ENCODE measurements at places on chromosomes 7 and 10.

DNA sequence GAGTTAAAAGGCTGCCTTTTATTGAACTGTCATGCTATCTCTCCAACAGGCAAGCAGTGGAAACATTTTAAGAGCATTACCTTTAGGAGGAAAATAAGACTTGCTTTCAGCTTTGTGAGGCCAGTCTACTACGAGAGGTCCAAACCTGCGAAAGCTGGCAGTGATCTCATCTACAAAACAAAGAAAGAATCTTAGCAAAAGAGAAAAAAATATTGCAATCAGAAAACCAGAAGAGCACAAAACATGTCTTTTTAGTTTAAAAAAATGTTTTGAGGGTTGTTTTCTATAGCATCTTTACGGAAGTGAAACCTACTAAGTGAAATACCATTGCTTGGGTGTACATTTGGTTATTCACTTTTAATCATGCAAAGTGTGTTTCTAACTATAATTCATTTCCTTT lies 147.9 kb downstream of the CPEB3 start:
- DNase-seq: no peak

DNA sequence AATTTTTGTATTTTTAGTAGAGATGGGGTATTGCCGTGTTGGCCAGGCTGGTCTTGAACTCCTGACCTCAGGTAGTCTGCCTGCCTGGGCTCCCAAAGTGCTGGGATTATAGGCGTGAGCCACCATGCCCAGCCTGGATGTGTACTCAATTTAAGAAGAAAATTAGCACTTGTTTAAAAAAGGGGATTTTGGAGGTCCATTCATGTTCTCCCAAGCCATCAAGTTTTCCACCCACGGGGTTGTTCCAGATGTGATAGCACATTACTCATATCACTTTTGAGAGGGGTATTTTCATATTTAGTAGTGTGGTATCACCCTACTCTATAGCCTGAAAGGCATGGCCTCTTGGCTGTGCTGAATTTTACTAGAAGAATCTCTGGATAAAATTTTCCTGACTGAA lies 10.5 kb upstream of the SLC26A3 start:
- DNase-seq: peak; percentile 31

DNA sequence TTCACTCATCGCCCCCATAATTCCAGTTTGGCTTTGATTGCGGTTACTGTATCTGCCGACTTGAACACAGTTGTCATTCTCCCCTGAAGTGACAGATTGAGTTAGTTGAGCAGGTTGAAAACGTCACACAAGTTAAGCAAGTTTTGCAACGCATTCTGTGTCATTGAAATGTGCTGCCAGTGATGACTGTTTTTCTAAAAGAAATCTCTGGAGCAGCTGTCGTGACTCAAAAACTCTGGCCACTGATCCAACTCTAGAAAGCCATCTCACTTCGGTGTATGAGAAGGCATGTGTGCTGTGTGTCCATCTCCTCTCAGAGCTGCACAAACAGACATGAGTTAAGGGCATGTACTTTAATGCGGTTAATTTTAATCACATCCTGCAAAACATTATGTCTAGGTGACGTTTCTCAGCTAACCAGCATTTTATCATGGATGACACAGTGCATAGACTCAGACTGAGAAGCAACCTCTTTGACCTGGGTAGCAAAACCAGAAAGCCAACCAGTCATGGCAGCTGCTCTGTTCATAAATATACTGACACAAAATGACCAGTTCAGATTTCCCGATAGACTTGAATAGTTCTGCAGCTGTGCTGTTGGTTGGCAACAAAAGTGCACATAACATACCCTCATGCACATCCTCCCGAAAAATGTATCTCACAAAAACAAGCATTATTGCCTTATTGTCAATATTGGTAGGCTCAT lies 69.3 kb downstream of the CSTF2T start:
- DNase-seq: no peak

DNA sequence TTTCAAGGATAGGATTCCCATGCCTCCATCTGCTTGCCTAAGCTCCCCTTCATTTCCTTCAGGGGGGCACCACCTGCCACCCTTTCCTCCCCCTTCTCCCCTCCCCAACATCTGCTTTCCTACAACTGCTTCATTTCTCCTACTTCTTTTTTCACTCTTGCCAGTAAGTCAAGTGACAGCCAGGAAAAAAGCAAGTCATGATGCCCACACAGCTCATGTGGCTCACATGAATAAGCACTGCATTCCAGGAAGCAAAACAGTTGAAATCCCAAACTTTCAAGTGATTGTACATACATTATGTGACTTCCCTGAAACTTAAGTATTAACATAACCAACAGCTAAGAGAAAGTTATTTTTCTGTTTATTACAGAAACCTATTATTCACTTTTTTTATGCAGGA lies 78.6 kb downstream of the TNS3 start:
- DNase-seq: no peak

DNA sequence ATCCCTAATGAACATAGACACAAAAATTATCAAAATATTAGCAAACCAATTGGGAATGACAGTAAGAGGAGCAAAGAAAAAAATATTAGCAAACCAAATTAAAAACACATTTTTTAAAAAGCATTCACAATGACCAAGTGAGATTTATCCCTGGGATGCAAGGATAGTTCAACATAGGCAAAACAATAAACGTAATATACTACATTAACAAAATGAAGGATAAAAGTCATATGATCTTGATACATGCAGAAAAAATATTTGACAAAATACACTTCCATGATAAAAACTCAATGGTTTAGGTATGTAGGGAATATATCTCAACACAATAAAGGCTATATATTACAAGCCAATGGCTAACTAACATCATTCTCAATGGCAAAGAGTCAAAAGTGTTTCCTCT lies 83.3 kb downstream of the CRPPA start:
- DNase-seq: no peak

- DNase-seq: no peak
These were observed 71.5 kb downstream of the CARD11 start for GRCh38 chr7:2971914-2972834.

DNA sequence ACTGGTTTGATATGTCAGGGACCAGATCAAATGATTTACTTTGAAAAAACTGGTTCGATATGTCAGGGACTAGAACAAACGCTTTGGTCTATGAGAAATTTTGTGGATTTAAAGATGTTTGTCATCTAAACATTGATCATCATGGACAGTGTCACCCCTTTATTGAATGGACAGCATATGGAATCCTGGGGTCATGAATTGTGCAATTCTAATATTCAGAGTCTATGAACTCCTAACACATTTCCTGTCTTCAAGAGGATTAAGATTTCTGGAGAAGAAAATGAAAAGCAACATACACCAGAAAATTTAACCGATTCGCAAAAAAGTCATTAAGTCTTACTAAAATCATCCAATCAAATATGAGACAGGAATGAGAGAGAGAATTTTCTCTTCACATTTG lies 106.4 kb upstream of the FAM133B start:
- DNase-seq: no peak

DNA sequence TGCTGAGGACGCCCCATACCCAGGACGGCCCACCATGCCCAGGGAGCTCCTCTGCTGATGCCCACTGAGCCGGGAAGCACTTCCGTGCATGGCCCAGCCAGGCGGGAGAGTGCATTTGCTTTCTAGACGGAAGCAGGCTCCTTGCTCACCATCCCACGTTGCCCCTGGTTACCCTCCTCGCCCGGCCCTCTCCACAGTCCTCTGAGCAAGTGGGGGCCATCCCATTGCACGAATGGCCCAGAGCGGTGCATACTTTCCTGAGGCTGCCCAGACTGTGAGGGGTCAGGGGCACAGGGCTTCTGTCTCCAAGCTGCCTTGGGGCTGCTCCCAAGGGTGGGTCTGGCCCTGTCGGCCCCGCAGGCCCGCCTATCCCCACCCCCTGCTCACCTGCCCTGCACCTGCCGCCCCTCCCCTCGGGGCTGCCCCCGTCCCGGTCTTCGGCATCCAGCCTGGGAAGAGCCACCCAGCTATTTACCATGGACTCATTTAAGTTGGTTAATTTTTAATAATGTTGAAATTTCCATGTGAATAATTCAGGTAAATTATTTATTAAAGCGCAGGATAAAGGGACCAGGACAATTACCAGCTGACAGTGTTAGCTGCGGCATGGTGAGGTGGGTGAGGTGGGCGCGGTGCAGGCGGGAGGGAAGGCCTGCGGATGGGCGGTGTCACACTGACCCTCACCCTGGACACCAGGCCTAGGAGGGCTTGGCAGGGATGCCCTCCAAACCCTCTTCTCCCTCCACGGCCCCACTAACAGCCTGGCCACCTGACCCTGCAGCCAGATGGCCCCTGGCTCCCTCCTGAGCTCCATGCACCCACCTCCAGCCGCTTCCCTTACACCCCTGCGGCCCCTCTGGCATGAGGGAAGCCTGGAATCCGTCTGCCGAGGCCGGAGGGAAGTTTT lies 104.4 kb downstream of the MICALL2 start:
- no peak for DNase-seq

GRCh38 chr10:66919248-66919647 lies 6.6 kb upstream of the LRRTM3 start:
- no peak for DNase-seq

DNA sequence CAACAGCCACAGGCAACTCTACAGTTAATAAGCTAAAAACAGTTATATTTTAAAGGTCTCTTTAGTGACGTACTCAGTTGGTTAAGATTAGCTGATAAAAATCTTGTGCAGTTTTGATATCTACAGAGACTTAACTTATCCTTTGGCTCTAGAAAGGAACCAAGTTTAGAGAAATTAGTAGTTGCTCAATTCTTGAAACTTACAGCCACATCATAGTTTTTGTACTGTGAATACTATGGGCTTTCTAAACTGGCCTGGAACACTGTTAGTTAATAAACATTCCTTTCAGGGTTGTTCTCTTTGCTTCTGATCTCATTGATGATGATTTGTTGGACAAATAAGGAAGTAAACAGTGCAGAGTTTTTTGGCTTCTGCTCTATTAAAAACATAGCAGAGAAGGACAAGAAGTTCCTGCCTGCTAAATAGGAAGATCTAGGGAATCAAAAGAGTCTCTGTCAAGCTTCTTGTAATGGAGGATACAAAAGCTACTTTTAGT lies 73.1 kb downstream of the MKLN1 start:
- DNase-seq: no peak

DNA sequence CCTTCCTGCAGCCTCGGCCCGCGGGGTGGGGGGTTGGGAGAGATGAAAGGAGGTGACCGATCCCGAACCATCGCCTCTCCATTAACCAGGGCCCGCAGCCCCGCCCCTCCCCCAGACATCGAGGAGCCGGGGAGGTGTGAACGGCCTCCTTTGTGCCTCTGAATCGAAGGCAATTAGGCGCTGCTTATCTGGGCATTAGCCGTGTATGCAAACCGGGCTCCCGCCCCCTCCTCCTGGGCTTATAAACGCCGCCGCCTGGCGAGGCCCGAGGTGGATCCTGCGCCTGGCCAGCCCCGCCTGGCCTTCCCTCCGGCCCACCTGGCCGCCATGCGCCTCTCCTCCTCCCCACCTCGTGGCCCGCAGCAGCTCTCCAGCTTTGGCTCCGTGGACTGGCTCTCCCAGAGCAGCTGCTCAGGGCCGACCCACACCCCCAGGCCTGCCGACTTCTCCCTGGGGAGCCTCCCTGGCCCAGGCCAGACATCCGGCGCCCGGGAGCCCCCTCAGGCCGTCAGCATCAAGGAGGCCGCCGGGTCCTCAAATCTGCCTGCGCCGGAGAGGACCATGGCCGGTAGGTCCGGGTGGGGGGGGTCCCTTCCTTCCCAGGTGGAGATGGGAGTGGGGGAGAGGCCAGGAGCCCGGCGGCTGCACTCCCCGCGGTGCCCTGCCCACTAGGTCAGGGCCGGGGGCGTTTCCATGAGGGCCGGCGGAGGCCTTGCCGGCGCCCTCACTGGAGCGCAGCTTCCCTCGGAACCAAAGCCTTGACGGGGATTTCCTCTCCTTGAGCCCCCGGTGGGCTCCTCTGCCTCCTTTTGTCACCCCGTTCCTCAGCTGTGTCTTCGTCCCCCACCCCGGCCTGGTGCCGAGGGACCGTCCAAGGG lies at the start of gene VENTX:
Gene VENTX, plus strand, starts transcription at position 268 of the 878 bp plus-strand sequence. Its CDS starts 60 bp downstream, at position 328.
- DNase-seq: no peak

DNA sequence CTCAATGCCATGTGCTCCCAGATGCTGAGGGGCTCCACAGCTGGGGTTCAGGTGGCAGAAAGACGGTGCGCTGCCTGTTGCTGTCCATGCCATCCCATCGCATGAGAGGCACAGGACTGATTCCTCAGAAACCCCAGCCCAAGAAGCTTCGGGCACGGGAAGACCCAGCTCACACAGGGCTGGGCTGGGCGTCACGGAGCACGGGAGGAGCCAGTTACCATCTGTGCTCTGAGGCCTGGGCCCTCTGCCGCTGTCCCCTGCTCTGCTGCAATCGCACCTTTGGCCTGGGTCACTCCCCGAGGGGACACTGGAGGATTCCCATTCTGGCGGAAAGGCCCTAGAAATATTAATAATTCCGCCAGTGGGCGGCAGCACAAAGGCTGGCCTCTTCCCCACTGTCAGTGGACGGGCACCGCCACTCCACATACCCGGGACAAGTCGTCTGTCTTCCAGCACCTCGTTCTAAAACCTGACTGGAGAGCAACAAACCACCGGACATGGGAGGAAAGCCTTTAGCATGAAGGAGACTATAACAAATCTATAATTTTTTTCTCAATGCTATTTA lies 92.1 kb downstream of the PIP4K2A start:
- DNase-seq: no peak

- no peak for DNase-seq
These were observed 152.0 kb downstream of the CAMK1D start for GRCh38 chr10:12501324-12501723.

DNA sequence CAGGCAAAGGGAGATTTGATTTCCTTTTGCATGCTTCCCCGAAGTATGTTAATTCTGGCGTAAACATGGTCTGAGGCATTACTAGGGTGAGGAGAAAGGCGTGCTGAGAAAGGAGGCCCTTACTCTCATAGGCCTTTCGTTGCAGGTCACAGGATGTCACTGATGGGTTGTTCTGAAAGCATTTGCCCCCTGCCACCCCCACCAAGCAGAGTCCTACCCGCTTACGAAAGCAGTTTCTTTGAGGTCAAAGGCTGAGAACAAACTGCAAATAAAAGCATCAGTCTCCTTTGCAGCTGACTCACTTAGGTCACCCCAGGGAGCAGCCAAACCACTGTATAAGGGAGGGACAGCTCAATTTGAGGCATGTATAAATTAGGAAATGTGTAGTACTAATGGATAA lies 57.1 kb downstream of the BPGM start:
- no peak for DNase-seq

DNA sequence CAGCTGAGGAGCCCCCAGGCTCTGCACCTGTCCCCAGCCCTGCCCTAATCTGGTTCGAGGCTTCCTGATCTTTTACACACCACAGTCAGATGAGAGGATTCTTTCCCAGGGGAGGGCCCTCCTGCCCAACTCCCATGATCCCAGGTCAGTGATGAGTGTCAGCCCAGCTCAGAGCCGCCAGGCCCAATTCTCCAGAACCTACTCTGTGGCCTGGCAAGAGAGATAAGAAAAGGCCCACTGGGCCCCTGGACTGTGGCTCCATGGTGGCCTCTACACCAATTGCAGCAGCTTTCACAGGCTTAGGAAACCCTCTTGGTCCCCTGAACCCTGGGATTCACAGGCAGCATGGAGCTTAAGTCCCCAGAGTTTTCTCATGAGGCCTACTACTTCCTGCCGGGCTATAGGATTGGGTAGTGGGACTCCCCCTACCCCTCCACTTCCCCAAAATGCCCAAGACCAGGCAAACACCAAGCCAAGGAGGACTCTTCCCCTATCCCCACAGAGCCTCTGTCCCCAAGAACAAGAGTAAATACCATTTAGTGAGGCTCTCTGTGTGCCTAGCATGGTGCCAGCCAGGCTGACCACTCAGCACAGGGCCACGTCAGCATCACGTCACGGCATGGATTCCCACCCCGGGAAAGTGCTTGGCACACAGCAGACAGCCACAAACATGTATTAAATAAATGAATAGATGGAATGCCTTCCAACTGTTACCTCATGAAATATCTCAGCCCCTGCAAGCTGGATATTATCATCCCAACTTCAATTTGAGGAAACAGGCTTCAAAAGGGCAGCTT lies 100.0 kb downstream of the GRID1 start:
- DNase-seq: no peak

Measured in stimulated activated CD4-positive, alpha-beta T cell treated with anti-CD3 and anti-CD28 coated beads, Interleukin-12 subunit alpha, Interleukin-12 subunit beta, amount 100 ng/mL, for 24 hours (primary cell).